8988T (cell line): ENCODE measurements at places on chromosomes 13 and 19.

- no peak for DNase-seq
Observed at GRCh38 chr13:98942997-98943396, 34.9 kb downstream of the DOCK9 start.

- no peak for DNase-seq
Observed at GRCh38 chr19:4369888-4370260, 26.5 kb downstream of the MPND start.

DNA sequence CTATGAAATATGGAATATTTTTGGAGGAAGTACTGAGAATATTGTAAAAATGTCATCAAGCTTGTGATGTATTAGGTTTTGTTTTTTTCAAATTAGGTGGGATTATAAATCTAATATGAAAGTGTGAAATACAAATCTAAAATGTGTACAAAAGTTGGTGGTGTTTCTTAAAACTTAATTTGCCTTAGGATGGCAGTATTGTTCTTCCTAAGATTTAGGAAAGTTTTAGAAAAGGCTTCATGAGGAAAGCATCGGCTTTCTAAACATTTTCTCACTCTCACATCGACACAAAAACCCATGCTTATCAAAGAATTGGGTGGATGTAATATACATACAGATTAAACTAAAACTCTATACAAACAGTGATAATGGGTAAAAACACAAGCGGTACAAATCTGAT, 972.0 kb upstream of the PCDH20 start:
- peak; percentile 5 for DNase-seq

- no peak for DNase-seq
Observed at GRCh38 chr19:17565611-17566010, 10.2 kb downstream of the COLGALT1 start.

DNA sequence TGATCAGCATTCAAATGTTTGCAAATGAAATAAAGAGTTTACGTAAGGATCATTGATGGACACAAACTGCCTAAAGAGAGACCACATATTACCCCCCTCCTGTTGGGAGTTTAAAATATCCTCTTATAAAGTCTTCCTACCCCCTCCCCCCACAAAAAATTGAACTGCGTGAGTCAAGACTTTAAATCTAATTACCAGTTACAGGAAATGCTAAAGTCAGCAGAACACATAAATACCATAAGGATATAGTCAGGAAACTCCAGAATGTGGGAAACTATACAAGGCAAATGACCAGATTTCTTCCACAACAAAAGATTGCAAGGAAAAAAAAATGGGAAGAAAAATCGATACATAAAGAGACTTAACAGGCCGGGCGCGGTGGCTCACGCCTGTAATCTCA, 44.4 kb upstream of the FARP1 start:
- DNase-seq, result no peak

GRCh38 chr13:99393791-99394735, 86.9 kb upstream of the GPR183 start:
- DNase-seq, result no peak

DNA sequence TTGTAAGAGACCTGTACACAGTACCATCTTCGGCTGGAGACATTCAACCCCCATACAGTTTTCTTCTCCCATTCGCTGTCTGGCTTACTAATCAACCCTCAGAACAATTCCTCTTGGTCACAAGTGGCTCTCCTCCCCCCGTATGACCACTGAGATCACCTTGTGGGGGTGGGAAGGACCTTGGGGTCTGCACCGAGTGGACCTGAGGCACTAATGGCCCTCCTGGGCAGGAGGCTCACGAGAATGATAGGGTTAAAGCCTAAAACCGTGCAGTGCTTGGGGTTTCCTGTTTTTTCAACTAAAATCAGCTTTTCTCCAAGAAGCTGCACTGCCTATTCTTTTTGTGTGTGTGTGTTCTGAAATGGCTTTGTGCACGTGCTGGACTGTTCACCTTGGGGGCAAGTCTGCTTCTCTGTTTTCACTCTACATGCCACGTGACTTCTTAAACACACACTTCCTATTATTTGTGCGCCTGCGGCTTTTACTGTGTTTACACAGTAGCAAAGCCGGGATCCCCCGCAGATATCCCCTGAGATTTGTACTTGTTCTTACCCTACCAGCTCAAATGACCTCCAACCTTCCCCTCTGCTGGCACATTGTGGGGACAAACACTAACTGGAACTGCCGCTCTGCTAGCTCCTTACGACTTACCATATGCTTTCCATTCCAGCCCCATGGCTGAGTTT, 12.3 kb downstream of the RBM26 start:
- no peak for DNase-seq

GRCh38 chr13:83819611-83820010, 62.7 kb downstream of the SLITRK1 start:
- no peak for DNase-seq

DNA sequence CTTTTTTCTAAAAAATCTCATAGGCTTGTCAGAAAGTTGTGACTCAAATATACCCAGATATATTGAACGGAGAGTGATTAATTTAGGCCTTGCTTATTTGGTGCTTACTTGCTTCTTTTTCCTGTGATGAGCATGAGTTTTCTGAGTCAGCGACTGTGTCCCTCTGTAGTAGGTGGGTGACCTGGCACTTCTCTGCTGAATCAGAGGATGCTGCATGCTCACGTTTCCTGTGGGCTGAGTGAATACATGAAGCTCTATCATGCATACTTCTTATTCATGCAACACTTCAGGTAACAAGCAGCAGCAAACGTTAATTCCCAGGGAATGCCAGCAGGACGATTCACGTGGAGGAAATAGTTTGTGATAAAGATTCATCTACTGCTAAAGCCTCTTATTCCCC, 245.0 kb downstream of the KLF5 start:
- DNase-seq, result no peak

GRCh38 chr19:4511300-4512054, 6.8 kb downstream of the PLIN4 start:
- DNase-seq, result no peak

- no peak for DNase-seq
Observed at GRCh38 chr13:44951184-44951583, 38.1 kb downstream of the NUFIP1 start.

GRCh38 chr13:110445722-110446574, 115.6 kb downstream of the RAB20 start:
- DNase-seq, result no peak

DNA sequence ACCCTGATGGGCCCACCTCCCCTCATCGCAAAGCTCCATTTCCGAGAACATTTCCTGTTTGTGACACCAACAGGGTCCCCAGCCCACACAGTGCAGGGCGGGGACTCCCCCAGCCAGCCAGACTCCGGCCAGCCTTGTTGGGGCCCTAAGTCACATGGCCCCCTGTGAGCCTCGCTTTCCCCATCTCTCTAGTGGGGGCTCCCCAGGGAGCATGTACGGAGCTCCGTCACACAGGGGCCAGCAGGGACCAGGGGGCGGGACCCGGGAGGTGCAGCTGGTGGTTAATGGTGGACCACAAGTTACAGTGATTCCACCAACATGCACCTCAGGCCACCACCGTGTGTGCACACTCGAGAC, 1.7 kb downstream of the TBXA2R start:
- DNase-seq, result no peak

DNA sequence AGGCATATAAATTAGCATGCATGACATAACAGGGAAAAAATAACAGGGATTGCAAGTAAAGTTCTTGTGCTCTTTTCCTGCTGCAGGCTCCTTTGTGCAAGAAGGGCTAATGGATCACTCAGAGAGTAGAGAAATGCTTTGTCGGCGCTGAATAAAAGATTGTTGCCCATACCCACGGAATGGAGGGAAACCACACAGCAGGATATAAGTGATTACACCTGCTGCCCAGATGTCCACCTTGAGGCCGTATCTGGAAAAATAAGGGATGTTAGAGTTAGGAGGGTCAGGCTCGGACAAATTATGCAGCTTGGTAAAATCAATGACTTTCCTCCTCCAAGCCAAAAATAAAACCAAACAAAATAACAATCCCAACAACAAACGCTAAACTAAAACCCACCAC, 322.3 kb downstream of the DCLK1 start:
- DNase-seq, result no peak

DNA sequence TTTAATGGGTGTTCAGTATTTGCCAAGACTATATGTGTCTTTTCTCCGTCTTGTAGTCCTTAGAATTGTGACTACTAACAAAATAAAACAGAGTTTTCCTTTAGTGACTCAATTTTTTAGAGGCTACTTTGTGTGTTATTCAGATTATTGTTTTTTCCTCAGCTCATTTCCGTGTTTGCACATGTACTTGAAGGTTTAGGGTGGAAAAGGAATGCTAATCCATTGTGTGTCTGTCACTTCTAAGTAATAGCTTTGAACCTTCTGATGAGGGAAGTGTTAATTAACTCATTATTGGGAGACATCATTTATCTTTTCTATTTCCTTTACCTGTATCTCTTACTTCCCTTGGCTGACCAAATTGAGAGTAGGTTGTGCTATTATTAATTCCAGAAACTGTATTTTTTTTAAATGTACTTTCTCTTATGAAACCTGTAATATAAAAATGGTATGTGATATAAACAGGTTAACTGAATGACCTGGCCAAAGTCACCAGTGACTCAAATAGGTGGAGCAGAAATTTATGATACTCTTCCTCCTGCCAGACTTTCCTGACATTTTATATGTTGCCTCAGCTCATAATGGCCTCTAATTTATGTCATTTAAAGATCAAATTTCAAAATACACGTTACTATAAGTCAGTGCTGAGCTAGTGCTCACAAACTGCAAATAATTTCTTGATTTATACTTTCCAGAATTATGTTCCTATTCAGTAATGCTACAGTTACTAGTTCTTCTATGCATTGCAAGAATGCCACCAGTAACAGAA, 88.8 kb downstream of the LMO7 start:
- no peak for DNase-seq

DNA sequence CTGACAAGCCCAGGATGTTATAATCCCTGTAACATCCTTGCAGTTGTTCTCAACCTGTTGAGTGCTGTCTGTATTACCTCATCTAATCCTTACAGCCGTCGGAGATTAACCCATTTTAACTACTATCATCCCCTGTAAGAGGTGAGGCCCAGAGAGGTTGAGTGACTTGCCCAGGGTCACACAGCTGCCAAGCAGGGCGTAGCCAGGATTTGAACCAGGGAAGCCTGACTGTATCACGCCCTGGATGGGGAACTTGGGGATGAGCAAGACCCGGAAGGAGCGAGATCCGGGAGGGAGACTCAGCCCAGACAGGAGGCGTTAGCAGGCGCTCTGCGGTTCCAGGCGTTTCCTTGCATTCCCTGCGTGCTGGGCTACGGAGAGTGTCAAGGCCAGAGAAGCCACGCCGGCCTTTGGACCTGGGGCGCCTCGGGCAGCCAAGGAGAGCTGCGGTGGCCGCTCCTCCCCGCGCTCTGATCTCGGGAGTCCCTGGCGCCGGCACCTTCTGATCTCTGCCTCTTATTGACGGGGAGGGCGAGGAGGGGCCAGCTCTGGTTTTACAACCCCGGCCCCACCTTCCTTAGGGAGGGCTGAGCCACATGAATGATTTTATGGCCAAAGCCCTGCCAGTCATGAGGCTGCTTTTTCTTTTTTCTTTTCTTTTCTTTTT, 6.2 kb downstream of the SULT2B1 start:
- no peak for DNase-seq

- no peak for DNase-seq
Observed at GRCh38 chr13:99296398-99296797, 10.8 kb downstream of the GPR183 start.

GRCh38 chr13:40599124-40599523, 67.3 kb downstream of the FOXO1 start:
- no peak for DNase-seq

- no peak for DNase-seq
Observed at GRCh38 chr13:106609116-106609515, 41.2 kb upstream of the ARGLU1 start.

- DNase-seq, result no peak
Observed at GRCh38 chr13:74144269-74144668, 10.1 kb upstream of the KLF12 start.

DNA sequence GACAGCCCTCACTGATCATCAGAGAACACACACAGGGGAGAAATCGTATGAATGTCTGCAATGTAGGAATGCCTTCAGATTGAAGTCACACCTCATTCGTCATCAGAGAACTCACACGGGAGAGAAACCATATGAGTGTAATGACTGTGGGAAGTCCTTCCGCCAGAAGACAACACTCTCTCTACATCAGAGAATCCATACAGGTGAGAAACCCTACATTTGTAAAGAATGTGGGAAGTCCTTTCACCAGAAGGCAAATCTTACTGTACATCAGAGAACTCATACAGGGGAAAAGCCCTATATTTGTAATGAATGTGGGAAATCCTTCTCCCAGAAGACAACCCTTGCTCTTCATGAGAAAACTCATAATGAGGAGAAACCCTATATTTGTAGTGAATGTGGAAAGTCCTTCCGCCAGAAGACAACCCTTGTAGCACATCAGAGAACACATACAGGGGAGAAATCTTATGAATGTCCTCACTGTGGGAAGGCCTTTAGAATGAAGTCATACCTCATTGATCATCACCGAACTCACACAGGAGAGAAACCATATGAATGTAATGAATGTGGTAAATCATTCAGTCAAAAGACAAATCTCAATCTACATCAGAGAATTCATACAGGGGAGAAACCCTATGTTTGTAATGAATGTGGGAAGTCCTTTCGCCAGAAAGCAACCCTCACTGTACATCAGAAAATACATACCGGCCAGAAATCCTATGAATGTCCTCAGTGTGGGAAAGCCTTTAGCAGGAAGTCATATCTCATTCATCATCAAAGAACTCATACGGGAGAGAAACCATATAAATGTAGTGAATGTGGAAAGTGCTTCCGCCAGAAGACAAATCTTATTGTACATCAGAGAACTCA, 32.5 kb downstream of the ZNF567 start:
- no peak for DNase-seq

- no peak for DNase-seq
Observed at GRCh38 chr13:71515744-71516038, 351.3 kb downstream of the DACH1 start.

GRCh38 chr19:29404015-29404414, 121.8 kb upstream of the VSTM2B start:
- no peak for DNase-seq

- DNase-seq, result no peak
Observed at GRCh38 chr13:87153371-87153770, 517.8 kb upstream of the SLITRK5 start.

- DNase-seq, result no peak
Observed at GRCh38 chr13:106377931-106378662, 157.4 kb downstream of the EFNB2 start.

GRCh38 chr19:48997972-48998371, 4.3 kb downstream of the RUVBL2 start:
- DNase-seq, result no peak

- no peak for DNase-seq
Observed at GRCh38 chr13:23392313-23392712, 41.2 kb downstream of the SACS start.

- DNase-seq, result no peak
Observed at GRCh38 chr13:104466016-104466415, 1399.8 kb upstream of the SLC10A2 start.

DNA sequence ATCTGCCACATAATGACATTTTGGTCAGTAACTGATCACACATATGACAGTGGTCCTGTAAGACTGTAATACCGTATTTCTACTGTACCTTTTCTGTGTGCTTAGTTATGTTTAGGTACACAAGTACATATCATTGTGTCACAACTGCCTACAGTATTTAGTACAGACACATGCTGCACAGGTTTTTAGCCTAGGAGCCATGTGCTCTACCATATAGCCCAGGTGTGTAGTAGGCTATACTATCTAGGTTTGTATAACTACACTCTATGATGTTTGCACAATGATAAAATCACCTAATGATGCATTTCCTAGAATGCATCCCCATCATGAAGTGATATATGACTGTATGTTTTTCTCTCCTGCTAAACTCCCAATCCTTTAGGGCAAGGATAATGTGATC, 61.2 kb upstream of the MIR17HG start:
- no peak for DNase-seq

- DNase-seq, result no peak
Observed at GRCh38 chr13:33251131-33251661, 34.4 kb downstream of the STARD13 start.
